Sigmoid colon (tissue), 7 donors: ENCODE measurements at places on chromosomes 2 and 18. TPM values are rescaled to one million over a fixed set of nuclear protein-coding genes. Genes with fewer than 3 reads are reported as not detected.
A peak's percentile ranks its signal among the peaks of the same experiment; 100 is the strongest.

Gene C1QL2
- total RNA-seq: not detected

Gene FER1L5
- not detected for total RNA-seq

Gene KYNU
- total RNA-seq: 1.1 TPM

Gene FIGLA
- total RNA-seq: not detected

Gene ALK
- total RNA-seq: 1.2 TPM

Gene PJVK
- 8.3 TPM for total RNA-seq

Gene SOWAHC
- total RNA-seq: 29.3 TPM

Gene NCOA1
- 52.3 TPM for total RNA-seq

Gene MTIF2
- total RNA-seq: 27.7 TPM

- no peak for DNase-seq
- no peaks in the 10 kb centered on the region for H3K36me3 ChIP-seq
- H3K27ac ChIP-seq: no peak overlapping the region
- H3K4me1 ChIP-seq: no peaks in the 10 kb centered on the region
These were observed 76.9 kb downstream of the MC4R start for GRCh38 chr18:60295674-60296073.

DNA sequence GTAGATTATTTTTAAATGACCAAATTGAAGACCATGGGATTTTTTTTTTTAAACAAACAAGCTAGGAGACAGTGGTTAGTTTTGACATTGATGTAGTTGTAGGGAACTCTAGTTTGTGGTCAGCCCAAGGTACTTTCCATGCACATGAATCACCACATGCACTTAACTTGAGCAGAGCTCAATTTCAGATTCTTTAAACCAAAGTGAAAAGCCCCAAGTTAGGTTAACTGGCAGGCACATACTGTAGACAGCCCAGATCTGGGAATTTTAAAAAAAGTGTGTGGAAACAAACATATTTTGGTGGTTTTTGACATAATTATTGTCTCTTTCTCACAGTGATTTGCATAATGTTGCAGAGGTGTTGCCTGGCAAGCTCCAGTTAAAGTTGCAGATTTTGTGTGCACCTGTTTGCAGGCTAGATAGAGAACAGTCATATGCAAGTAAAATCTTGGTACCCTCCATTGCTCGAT is 88.4 kb downstream of the BCL2L11 start:
- no peak overlapping the region for H3K27ac ChIP-seq
- H3K36me3 ChIP-seq: no peaks in the 10 kb centered on the region
- no peak overlapping the region for H3K4me3 ChIP-seq
- DNase-seq: no peak

DNA sequence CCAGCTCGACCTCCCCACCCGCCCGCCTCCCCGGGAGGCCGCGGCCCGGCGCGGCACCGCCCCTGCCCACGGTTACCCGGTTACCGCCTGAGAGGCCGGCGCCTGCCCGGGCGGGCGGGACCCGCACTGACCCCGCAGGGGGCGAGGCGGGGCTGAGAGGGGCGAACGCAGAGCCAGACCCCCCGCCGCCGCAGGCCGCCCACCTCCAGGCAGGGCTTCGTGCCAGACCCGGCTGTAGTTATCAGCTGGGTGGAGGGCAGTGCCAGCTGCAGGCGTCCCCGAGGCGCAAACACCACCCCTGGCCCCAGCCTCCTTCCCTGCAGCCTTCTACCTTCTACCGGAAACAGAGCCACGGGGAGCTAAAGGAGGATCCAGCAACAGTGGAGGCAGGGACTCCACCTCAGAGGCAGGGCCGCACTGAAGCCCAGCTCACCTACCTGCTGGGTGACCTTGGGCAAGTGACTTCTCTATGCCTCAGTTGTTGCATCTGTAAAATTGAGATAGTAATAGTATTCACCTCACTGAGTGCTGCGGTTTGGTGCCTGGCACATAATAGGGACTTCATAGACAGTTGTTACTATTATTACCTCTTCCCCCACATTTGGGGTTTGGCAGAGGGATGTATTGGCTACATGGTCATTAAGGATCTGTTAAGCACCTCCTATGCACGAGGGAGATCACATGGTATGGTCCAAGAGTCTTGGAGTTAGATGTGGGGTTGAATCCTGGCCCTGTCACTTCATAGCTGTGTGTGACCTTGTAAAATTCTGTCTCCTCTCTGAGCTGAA is 231.6 kb upstream of the SMAD2 start:
- peak; percentile 72 for DNase-seq
- no peaks in the 10 kb centered on the region for H3K36me3 ChIP-seq
- peak overlapping the region; percentile 36 for H3K4me3 ChIP-seq
- H3K27ac ChIP-seq: peak overlapping the region; percentile 84
- peaks cover 6% of the 10 kb centered on the region for H3K4me1 ChIP-seq
- H3K27me3 ChIP-seq: no peaks in the 10 kb centered on the region

GRCh38 chr18:5961828-5962150 is 66.5 kb upstream of the TMEM200C start:
- DNase-seq: no peak
- H3K27ac ChIP-seq: no peak overlapping the region
- H3K4me1 ChIP-seq: no peaks in the 10 kb centered on the region

GRCh38 chr2:64328415-64328722 is 125.6 kb upstream of the LGALSL start:
- no peak overlapping the region for H3K4me3 ChIP-seq
- H3K36me3 ChIP-seq: no peaks in the 10 kb centered on the region

- peaks cover 14% of the 10 kb centered on the region for H3K4me1 ChIP-seq
- no peak overlapping the region for H3K4me3 ChIP-seq
- no peaks in the 10 kb centered on the region for H3K27me3 ChIP-seq
- DNase-seq: peak; percentile 92
- H3K27ac ChIP-seq: peak overlapping the region; percentile 27
These were observed 77.5 kb downstream of the OSBPL6 start for GRCh38 chr2:178271629-178272333.

DNA sequence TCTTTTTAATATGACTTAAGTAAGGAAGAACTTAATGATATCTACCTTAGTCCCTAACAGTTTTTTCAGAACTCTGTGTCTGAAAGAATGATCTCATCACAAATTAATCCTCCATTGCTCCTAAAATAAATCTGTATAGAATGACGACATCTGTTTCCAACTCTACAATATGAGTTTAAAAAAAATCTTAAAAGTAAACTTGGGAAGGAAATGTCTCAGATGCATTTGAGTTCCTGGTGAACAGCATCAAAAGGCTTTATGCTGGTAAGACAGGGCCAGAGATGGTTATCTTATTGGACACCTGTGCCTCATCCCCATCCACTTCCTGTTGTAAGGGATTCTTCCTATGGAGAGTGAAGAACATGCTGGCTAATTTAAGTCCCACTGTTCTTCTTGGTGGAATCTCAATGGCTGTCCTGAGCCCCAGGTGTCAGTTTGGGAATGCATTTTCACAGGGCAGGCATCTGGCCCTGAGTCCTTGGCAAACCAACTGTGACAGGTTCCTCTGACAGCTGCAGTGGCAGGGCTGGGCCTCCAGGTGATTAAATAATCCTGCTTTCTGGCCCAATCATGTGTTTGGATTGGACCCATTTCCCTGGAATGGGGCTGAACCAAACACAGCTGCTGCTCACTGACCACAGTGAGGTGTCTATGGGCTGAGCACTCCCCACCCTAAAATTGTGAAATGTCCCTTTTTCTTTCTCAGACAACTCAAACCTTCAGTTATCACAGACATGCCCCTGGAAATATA is 12.9 kb upstream of the NCKAP5 start:
- H3K4me3 ChIP-seq: no peak overlapping the region
- no peaks in the 10 kb centered on the region for H3K27me3 ChIP-seq
- no peaks in the 10 kb centered on the region for H3K4me1 ChIP-seq

- H3K36me3 ChIP-seq: no peaks in the 10 kb centered on the region
- H3K27me3 ChIP-seq: no peaks in the 10 kb centered on the region
- no peaks in the 10 kb centered on the region for H3K4me1 ChIP-seq
- H3K4me3 ChIP-seq: no peak overlapping the region
- DNase-seq: no peak
These were observed 20.6 kb upstream of the NDUFV2 start for GRCh38 chr18:9081940-9082339.

- H3K4me3 ChIP-seq: no peak overlapping the region
- no peaks in the 10 kb centered on the region for H3K4me1 ChIP-seq
- H3K27ac ChIP-seq: no peak overlapping the region
- no peaks in the 10 kb centered on the region for H3K27me3 ChIP-seq
These were observed 146.1 kb downstream of the ERBB4 start for GRCh38 chr2:212392544-212392943.

DNA sequence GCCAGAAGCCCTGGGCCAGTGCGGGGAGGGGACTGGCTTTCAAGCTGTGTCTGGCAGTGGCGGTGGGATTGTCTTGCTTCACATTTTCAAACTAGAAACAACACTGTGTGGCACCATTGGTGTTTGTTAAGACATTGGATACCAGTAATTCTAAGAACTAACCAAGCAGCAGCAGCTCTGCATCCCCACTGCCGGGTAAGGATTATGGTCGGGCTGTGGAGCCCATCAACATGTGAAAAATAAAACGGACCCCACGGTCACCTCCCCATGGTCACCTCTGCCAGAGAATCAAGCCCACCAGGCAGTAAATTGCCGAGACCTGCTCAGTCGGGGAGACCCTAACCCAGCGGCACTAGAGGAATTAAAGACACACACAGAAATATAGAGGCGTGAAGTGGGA is 65.3 kb downstream of the C18orf63 start:
- H3K4me1 ChIP-seq: no peaks in the 10 kb centered on the region
- no peak for DNase-seq
- no peak overlapping the region for H3K27ac ChIP-seq

GRCh38 chr2:18777250-18777812 is 188.0 kb upstream of the NT5C1B start:
- no peak overlapping the region for H3K4me3 ChIP-seq
- no peaks in the 10 kb centered on the region for H3K27me3 ChIP-seq
- no peaks in the 10 kb centered on the region for H3K36me3 ChIP-seq
- no peak for DNase-seq
- H3K27ac ChIP-seq: no peak overlapping the region
- H3K4me1 ChIP-seq: no peaks in the 10 kb centered on the region

- H3K27ac ChIP-seq: no peak overlapping the region
- no peaks in the 10 kb centered on the region for H3K4me1 ChIP-seq
These were observed 8.8 kb upstream of the SNED1 start for GRCh38 chr2:240989451-240990265.
